ENCODE measurements at places on chromosomes 3 and 15.

DNA sequence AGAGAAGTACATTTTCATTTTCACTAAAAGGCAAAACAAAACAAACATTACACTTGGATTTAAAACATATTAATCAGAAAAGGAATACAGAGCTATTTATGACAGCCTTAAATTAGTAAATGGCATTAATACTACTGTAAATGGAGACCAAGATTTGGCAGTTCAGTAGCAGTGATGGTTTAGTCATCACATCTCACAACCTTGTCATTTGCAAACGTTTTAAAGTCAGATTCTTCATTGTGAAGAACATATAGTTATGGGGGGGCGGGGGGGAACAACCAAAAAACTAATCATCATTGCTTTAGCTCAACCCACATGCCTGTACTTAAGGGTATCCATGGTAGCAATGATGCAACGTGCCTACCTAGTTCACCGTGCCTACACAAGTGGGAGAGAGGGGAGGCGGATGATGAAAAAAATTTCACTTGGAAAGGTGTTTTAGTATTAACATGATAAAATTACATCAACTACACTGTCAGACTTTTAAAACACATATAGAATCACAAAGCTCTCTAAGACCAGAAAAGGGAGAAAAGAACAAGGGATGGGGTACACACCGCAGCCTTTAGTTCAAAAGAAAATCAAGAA lies 40.1 kb downstream of the DLG1 start:
- DNase-seq = no peak

GRCh38 chr3:60220768-60221167 lies 1030.5 kb downstream of the FHIT start:
- no peak for DNase-seq

- DNase-seq = peak; percentile 93
Observed at GRCh38 chr15:63514531-63514943, 10.1 kb downstream of the USP3 start.

- DNase-seq = peak; percentile 34
Observed at GRCh38 chr15:71541746-71542145, 268.6 kb upstream of the NR2E3 start.

DNA sequence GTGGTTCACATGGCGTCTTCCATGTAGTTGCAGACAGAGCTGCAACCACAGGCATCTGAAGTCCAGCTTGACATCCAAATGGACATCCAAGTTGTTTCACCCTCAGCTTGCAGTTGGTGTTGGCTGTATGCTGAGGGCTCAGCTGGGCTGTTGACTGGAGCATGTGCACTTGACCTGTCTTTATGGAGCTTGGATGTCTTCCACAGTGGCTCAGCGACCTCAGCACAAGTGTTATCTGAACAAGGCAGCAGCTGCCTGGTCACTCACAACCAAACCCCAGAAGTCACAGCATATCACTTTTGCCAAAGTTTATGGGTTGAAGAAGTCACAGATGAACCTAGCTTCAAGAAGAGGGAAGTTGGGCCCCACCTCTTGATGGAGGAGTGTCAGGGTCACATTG lies 92.9 kb downstream of the TPRA1 start:
- no peak for DNase-seq

DNA sequence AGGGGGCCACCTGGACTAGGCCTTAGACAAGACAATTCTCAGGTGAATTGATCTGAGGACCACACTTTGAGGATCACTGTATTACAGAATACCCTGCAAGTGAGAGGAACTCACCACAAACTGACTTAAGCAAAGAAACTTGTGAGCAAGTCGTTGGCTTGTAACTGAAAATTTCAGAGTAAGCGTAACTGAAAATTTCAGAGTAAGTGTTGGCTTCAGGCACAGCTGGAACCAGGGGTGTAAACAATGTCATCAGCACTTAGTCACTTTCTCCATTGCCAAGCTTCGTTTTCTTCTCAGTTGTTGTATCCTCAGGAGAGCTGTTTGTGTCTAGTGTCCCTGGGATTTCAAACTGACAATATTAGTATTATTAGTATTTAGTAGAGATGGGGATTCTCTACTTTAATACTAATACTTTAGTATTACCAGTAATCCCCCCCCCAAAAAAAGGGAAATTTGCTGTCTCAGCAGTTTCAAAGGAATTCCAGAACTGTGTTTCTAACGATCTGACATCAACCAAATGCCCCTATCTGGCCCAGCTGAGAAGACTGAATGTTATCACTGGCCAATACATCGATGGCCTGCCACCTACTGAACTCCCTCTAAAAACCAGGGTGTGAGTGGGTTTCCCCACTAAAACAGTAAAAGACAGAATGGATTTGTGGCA lies 474.4 kb downstream of the NTRK3 start:
- DNase-seq = no peak

GRCh38 chr15:49229922-49230321 lies 59.9 kb downstream of the GALK2 start:
- no peak for DNase-seq
